ENCODE measurements at places on chromosomes 12 and 14.

DNA sequence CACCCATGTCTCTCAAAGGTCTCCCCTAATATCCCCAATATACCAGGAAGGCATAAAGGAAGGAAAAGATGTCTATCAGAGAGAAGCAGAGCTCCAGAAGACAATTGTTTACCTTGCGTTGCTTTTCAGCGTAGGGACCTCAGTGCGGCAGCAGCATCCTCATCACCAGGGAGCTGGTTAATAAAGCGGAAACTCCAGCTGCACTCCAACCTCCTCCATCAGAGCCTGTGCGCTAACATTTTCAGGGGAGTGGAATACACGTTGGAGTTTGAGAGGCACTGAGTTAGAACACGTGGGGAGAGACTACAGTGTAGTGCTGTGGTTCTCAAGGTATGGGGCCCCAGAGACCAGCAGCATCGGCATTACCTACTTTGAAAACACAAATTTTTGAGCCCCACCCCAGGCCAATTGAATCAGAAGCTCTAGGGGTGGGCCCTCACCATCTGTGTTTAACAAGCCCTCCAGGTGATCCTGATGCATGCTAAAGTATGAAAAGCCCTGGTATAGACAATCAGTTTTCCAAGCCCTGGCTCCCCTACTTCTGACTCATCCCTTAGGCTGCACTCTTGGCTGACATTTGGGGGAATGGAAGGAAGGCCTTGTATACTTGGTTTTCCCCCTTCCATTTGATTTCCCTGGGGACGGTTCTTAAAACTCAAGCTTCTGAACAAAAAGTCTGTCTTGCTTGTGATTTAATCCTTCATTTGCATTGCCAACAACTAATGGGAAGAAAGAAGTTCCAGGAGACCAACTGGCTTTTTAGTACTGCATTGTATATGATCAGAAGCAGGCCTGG is 419.0 kb upstream of the CCDC196 start:
- ATAC-seq, result no peak

- ATAC-seq, result no peak
Observed at GRCh38 chr12:127450826-127451225, 816.1 kb upstream of the TMEM132C start.

DNA sequence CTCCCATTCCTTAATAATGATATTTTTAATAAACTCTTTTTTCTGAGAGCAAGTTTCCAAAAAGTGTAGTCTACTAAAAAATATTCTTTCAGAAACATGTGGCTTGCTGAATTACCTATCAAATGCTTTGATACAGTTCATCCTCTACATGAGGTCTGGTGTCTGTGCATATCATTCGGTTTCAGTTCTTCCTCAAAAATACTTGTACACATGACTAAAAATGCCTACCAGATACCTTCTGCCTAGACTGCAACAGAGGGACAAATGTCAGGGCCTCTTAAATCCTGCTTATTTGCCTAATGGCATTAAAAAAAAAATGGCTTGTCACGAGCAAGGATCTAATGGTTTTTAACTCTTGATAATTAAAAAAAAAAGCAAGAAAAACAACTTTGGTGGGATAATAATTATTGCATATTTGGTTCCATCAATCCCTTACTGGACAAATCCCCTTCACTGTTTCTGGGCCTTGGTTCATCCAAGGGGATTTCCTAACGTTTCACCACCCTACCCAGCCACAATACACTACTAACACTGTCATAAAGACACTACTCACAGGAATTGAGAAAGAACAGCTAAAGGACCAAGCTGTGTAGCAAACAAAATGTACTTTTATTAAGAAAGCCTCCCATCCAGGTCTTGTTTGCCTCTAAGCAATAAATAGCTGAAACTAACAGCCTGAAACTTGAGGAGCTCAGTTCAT is 45.7 kb downstream of the PARP11 start:
- no peak for ATAC-seq

GRCh38 chr12:88752183-88752582 is 171.9 kb upstream of the KITLG start:
- no peak for ATAC-seq

DNA sequence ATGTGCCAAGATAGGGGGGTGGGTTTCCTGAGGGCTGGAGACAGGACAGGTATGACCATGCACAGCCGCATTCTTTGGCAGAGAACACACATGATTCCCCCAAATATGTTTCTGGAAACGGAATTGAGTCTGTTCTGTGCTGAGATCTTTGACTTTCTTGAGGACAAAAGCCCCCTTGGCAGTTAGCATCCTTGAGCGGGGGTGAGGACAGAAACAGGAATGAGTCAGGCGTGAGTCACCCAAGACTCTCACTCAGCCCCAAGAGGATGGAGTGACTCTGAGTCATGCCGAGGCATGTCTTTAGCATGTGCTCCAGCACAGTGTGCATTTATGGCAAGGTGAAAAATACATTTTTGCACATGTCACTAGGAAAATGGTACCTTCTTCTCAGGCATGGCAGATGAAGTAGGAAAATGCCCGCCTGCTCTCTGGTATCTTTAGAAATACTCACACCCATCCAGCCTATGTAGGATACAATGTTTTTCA is 52.1 kb downstream of the DAD1 start:
- peak; percentile 98 for ATAC-seq

- peak; percentile 67 for ATAC-seq
Observed at GRCh38 chr12:113862590-113863454, 103.3 kb downstream of the RBM19 start.

- ATAC-seq, result peak; percentile 60
Observed at GRCh38 chr14:21455592-21455911, 371 bp downstream of the CHD8 start.

- ATAC-seq, result no peak
Observed at GRCh38 chr14:56199095-56199981, 81.1 kb downstream of the PELI2 start.

DNA sequence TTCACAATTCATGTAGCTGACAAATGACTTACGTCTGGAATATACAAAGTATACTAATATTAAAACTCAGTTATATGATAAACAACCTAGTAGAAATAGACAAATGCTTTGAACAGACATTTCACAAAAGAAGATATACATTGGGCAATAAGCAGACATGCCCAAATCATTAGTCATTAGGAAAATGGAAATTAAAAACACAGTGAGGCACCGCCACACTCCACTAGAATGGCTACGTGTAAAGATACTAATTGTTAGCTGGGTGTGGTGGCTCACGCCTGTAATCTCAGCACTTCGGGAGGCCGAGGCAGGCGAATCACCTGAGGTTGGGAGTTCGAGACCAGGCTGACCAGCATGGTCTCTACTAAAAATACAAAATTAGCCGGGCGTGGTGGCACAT is 248.9 kb upstream of the TMEM132C start:
- ATAC-seq, result no peak

DNA sequence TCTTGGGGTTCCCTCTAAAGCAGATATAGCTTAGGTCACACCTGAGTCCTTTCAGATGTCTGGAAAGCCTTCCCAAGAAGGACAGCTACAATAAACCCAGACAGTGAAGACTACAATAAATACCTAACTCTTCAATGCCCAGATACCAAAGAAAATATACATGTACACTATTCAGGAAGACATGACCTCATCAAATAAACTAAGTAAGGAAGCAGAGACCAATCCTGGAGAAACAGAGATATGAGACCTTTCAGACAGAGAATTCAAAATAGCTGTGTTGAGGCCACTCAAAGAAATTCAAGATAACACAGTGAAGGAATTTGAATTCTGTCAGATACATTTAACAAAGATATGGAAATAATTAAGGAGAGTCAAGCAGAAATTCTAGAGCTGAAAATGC is 15.3 kb downstream of the MIPOL1 start:
- ATAC-seq, result no peak

DNA sequence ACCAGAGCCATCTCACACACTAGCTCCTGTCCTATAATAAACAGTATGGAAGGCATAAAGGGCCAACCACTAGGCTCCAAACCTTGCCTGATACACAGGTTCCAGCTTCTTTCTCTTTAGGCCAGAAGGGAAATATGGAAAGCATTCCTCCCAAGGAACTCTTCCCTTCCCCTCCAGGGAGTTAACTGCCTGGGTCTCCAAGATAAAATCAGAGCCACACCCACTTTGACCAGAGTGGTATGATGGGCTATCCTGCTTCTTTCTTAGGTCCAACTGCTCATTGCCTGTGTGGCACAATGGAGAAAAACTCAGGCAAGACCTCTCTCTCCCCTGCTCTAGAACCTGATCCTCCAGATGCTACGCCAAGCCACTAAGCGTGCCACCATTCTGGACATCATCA is 2.1 kb downstream of the TSSK4 start:
- ATAC-seq, result no peak

DNA sequence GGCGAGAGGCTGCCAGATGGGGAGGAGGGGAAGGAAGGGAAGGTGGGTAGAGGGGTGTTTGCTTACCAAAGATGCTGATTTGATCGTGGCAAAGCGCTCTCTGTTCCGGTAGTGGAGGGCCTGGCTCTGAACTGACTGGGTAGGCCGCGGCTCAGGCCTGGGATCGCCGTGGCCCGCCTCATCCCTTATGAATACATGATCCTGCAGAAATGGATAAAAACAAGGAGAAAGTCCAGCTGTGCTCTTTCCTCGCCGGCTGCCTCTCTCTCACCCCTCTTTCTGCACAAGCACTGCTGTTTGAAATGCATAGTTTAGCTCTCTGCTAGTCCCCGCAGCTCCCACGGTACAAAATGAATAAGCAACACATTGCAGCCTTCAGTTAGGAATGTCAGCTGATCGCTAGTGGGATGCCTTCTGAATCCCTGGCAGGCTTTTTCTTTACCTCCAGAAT is 53.8 kb downstream of the PEBP1 start:
- peak; percentile 76 for ATAC-seq

GRCh38 chr12:49973361-49973830 is 649 bp downstream of the AQP6 start:
- no peak for ATAC-seq
